ENCODE measurements at places on chromosomes 4 and X. TPM values are rescaled to one million over a fixed set of nuclear protein-coding genes. Genes with fewer than 3 reads are reported as not detected.

- no peak for DNase-seq
These were observed 2.9 kb downstream of the USP51 start for GRCh38 chrX:55486736-55487135.

GRCh38 chrX:39773923-39774773 lies 323.6 kb downstream of the BCOR start:
- peak; percentile 59 for DNase-seq

TRMT44 gene
- 25.5 TPM for total RNA-seq

GRCh38 chr4:5883916-5884315 lies 9.0 kb downstream of the CRMP1 start:
- no peak for DNase-seq

FGF5 gene
- not detected for total RNA-seq

TIGD2 gene
- 2.0 TPM for total RNA-seq

GRCh38 chr4:67909905-67910584 lies 26.2 kb upstream of the TMPRSS11D start:
- no peak for DNase-seq

FATE1 gene
- total RNA-seq = not detected

DNA sequence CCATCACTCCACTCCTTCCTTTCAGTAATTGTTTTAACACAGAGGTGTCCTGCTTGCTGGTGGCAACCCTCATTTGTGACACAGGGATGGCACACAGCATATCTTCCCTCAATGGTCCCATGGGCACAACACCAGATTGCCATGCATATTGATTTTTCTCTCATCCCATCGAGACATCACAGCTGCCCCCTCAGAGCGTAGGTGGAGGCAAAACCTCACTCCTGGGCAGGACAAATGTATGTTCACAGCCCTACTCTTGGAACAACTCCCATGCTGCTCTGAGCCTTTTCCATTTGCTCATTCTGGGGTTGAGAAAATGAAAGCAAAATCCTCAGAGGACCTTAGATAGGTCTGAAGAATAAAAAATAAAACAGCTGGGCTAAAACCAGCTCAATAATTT lies 172.2 kb downstream of the GABRB1 start:
- DNase-seq = no peak

DNA sequence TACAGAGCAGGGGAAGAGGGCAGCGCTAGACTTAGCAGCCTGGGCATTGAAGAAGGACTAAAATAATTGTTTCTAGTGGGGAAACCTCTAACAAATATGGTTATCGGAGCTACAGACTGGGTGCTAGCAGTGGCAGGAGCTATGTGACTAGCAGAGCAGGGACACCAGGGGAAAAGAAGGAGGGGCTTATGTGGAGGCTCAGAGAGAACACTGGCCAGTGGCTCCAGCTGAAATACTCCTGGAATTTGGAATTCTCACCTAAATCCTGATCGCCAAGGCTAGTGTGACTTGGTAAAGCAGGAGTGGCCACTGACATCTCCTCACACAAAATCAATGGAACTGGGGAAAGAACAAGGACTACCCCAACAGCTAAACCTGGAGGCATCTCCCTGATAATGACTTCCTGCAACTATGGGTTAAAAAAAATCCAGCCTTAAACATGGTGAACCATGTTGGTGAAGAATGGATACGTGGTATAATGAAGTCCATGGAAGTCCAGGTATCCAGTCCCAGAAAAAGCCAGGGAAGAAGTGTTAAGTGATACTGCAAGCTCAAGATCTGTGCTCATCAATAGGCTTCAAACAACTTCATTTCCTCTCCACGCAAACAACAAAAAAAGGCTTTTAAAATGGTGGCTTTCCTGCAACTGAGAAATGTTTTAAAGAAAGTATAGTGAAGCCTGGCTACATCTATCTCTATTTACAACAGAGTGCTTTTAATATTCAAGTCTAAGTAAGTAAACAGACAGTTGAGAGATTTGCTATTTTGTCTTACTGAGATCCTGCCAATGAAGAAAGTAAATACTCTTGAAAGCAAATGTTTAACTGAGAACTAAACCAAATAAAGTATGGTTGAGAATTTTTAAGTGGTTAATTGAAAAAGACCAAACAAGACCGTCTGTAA lies 1.8 kb downstream of the TAPT1 start:
- no peak for DNase-seq

DNA sequence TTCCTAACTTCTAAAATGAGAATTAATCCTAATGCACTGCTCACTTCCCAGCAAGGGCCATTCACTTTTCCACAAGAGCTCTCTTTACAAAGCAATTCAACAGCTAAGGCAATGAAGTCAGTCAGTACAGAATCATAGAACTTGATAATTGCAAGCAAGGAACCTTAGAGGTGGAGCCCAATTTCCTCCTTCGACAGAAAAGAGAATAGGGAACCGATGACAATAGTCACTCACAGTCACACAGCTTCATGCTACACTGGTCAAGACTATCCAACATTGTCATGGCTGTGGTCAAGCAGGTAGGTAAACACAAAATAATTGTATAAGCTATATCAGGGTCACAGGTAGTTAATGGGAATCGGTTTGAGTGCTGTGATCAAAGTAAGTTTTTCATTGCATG lies 90.0 kb downstream of the ELOVL6 start:
- DNase-seq = no peak

PWWP3B gene
- not detected for total RNA-seq

SUPT20HL1 gene
- total RNA-seq = not detected

DNA sequence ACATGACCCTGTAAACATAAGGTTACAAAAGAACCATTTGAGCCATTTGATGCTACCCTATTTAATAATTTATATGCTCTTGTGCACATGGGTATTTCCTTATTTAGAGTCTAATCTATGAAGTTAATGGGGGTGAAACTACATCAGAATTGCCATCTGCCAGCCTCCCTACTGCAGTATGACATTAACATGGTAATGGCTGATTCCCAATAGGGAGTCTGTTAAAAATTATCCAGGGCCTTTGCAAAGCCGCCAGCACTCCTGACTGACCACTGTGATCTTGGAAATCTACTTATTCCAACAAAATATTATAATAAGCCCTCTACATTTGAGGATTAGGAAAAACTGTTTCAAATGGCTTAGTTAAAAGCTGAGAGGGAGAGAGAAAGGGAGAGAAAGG lies 153.7 kb downstream of the CLCN4 start:
- DNase-seq = no peak

- no peak for DNase-seq
These were observed 28.1 kb downstream of the SYNPO2 start for GRCh38 chr4:118916691-118917289.

GRCh38 chrX:150621652-150622051 lies 53.2 kb downstream of the MTM1 start:
- no peak for DNase-seq

- peak; percentile 55 for DNase-seq
These were observed 32.9 kb downstream of the HTT-AS start for GRCh38 chr4:3041192-3042142.

- DNase-seq = no peak
These were observed 32.9 kb downstream of the EREG start for GRCh38 chr4:74397748-74398426.

DNA sequence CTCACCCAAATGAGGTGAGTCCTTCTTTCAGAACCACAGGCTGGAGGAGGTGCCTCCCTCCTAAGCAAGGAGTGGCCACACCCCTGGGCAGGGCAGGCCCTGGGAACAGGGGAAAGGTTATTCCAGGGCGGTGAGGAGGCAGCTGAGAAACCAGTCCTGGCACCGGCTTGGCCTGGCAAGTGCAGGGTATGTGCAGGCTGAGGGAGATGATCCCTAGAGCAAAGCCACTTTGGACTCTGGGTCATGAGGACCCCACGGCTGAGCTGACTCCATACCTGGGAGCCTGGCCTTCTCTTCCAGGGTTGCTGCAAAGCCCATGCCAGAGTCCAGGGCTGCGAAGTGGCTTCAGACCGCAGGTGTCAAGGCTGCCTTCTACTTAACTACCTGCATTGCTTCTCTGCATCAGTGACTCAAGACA lies 49.5 kb upstream of the HELT start:
- no peak for DNase-seq

DNA sequence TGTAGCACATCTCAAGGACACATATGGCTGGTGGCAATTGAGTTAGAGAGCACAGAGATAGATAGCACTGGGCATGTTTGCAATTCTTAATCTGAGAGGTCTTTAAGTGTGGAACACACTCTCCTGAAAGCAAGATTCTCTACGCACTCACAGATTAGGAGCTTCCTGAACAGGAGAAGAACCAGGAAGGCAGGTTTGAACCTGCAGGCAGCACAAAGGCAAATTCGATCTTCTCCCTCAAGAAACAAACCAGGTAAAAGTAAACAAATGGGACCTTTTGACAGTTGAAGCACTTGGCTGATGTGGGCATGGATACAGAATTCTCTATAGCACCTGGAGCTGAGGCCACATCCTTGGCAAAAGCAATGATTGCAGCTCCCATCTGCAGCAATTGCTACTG lies 24.3 kb downstream of the HS3ST1 start:
- no peak for DNase-seq

PNCK gene
- total RNA-seq = 0.70 TPM

EVC2 gene
- 0.83 TPM for total RNA-seq

DNA sequence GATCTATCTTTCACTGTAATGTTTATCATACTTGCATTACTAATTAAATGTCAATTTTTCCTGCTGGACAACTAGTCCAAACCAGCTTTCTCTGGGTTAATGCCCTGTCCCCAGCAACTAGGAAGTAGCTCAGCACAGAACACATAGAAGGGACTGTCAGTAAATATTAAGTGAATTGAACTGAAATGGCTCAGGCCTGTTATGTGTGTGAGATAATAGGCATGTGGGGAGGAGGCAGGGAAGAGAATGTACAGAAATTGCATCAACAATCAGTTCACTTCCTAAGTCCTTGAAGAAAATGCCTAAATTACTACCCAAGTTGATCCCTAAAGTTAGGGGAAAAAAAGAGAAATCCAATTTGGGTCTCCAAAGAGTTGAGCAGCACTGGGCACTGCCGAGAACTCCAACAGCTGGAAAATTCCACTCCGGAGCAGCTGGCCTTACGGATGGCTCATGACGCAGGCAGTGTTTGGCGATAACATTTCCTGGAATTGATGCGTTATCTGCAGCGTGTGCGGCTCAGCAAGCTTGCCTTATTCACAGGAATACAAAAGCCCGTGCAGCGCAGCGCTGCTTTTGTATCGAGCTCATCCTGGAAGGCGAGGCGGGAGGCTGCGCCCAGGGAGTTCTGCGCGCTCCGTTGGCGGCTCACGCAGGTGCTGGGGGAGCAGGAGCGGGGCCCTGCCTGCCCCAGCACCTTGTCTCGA lies 297.3 kb upstream of the LCORL start:
- no peak for DNase-seq

DNA sequence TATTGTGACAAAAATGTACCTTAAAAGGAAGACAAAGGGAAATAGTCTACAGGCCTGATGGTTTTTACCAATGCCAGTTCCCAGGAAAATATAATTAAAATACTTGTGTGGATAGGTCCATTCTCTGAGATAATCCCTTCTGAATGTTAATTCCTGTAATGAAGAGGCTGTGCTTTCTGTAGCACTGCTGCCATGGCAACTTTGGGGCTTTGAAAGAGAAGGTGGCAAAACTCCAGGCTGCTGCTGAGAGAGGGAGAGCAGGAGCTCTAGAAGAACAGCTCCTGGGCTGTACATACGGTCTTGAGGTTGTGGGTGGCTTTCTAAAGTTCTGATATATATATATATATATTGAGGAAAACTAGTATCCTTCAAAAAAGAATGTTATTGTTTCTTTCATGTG lies 125.4 kb downstream of the PDLIM5 start:
- no peak for DNase-seq

- DNase-seq = no peak
These were observed 1620.9 kb upstream of the TENM3 start for GRCh38 chr4:180622254-180622653.

- no peak for DNase-seq
These were observed 49.5 kb upstream of the LNX1 start for GRCh38 chr4:53640576-53641453.

DNA sequence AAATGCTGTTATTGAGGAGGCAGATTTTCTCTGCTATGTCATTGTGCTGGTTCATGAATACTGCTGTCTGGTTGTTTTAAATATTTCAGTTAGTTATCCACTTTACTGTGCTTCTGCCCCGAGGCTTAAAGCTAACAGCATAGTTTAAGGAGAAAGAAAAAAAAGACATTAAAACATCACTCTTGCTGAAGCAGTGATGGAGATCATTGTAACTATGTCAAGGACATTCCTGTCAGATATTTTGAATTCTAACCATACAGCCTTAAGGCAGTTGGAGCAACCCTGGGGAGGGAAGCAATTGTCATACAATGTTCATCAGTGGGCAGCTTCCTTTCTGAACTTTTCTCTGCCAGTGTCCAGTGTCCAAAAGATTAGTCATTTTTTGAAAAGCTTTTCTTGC lies 199.0 kb upstream of the DDX53 start:
- no peak for DNase-seq

DNA sequence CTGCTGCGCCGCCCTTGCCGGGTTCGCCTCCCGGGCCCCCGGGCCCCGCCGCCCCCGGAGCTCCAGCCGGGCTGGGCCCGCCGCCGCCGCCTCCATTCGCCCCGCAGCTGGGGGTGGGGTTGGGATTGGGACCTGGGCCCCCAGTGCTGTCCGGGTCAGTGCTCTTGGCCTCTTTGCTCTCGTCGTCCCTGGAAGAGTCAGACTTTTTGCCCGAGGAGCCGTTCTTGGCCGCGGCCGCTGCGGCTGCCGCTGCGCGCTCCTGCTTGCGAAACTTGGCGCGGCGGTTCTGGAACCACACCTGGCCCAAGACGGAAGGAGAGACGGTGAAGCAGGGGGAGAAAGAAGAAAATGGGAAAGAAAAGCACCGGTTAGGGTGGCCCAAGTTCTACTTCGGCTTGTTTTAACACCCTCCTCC lies 2.5 kb downstream of the PHOX2B start:
- no peak for DNase-seq

DNA sequence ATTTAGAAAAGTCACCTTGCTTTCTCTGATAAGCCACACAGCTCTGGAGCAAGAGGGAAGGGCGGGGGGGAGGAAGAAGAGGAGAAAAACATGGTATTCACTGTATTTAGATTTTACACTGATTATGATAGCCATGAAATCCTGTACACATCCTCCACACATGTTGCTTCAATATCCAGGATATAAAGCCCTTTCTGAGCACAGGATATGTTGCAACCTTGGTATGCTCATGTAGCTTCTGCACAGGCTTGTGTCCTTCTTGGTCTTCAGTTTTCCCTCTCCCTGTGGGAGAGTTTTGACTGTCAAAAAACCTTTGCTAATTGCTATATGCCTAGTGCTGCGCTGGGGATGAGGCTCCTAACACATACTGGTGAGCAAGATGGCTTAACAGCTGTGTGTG lies 61.9 kb upstream of the DAPP1 start:
- no peak for DNase-seq

BEND4 gene
- 1.1 TPM for total RNA-seq

UGT2A2 gene
- total RNA-seq = not detected

STK32B gene
- not detected for total RNA-seq

GRCh38 chr4:184680698-184681097 lies 31.2 kb downstream of the PRIMPOL start:
- DNase-seq = no peak

ZNF518B gene
- 13.5 TPM for total RNA-seq

VAMP7 gene
- 30.7 TPM for total RNA-seq

GRCh38 chr4:76723924-76724323 lies 174.0 kb downstream of the SOWAHB start:
- no peak for DNase-seq

GRCh38 chr4:88109123-88109881 lies 49.1 kb downstream of the ABCG2 start:
- no peak for DNase-seq

CLNK gene
- not detected for total RNA-seq

BTC gene
- total RNA-seq = not detected

GRCh38 chr4:154560824-154561231 lies 2.0 kb upstream of the FGB start:
- no peak for DNase-seq
